ENCODE measurements at places on chromosomes 11 and 22. TPM values are rescaled to one million over a fixed set of nuclear protein-coding genes. Genes with fewer than 3 reads are reported as not detected.
A peak's percentile ranks its signal among the peaks of the same experiment; 100 is the strongest.

The VPS37C gene
- 13.5 TPM for total RNA-seq

The YAP1 gene
- 158 TPM for total RNA-seq

The CCDC15 gene
- 9.8 TPM for total RNA-seq

The ZW10 gene
- total RNA-seq, result 10.5 TPM

The FGF4 gene
- 0.08 TPM for total RNA-seq

DNA sequence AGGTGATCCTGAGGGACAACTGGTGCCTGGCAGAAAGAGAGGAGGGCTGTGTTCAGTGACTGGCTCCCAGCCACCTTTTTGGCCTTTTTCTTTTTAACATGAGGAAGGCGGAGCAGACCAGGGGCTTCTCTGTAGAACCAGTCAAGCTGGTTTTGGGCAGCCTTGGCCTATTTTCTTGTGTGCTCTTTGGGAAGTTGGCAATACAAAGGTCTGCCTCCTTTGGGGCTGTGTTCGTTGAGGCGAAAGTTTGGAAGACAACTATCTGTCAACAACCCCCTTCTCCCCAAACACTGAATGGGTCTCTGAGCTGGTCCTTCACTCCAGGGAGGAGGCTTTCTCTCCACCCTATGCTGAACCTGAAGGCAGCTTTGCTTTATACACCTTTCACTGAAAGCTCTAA lies 8.5 kb downstream of the MARK2 start:
- no peak for DNase-seq

DNA sequence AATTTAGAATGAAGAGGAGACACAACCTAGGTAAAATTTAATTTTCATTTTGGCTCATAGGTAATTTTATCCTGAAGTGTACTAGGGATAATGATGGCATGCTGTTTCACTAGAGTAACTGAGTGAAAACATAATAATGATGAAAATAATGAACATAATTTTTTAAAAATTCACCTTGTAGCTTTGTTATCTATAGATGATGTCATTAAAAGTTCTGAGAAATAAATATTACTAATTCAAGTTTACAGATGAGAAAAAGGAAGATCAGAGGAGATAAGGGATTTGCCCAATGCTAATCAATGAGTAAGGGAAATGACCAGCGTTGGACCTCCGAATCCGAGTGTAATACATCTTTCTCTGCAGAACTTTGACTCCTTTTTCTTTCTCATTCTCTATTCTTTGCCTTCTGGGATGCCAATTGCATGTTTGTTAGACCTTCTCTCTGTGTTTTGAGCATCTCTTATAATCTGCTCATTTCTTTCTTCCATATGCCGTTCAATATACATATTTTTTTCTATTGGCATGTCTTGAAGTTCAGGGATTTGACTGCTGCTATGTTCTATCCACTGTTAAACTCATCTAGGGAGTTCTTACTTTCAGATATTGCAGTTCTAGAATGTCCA lies 186.5 kb downstream of the SNX19 start:
- no peak for DNase-seq

- no peak for DNase-seq
These were observed 881.0 kb upstream of the TENM4 start for GRCh38 chr11:80321786-80322185.

GRCh38 chr22:19998232-19998951 lies 18.2 kb downstream of the ARVCF start:
- DNase-seq, result no peak

DNA sequence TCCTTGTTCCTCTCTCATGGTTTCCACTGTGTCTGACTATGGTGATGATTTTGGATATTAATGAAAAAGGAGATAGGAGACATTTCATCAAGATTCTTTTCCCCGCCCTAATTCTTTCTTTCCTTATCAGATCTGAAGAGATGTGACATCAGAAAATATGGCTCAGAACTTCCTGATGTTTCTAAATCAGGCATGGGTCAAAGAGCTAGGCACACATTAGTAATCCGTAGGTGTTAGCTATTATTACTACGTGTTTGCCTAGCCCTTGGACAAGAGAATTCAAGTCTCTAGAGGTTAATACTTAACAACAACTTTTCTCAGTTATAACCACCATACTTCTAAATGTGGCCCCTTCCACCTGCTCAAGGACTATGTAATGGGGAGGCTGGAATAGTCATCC lies 5.8 kb downstream of the JOSD1 start:
- DNase-seq, result peak; percentile 23

DNA sequence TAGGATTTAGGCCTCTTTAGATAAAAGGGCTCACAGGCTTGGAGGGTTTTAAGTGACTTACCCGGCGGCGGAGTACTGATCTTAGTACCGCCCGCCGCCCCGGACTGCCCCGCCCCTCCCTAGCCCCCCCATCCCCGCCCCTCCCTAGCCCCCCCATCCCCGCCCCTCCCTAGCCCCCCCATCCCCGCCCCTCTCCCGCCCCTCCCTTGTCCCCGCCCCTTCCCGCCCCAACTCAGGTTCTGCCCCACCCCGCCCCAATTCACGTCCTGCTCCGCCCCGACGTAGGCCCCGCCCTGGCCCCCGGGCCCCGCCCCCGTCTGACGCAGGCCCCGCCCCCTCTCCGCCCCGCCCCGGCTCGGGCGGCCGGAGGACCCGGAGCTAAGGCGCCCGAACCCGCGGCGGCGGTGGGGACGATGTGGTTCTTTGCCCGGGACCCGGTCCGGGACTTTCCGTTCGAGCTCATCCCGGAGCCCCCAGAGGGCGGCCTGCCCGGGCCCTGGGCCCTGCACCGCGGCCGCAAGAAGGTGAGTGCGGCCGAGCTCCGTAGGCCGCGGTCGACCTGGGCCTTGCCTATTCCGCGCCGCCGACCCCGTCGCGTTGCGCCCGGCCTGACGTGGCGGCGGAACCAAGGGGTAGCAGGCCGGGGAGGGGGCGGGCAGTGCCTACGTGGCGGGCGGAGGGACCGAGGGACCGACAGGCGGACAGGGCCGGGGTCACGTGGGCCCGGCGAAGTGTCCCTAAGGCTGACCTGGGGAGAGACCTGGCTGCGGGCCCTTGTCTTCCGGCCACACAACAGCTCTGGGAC lies at the start of gene SCYL1:
SCYL1 (plus strand) TSS at position 343 of the 805 bp plus-strand sequence; CDS start at position 414, 71 bp downstream.
- peak; percentile 83 for DNase-seq

GRCh38 chr11:20112291-20113148 lies 47.8 kb downstream of the DBX1 start:
- peak; percentile 95 for DNase-seq

DNA sequence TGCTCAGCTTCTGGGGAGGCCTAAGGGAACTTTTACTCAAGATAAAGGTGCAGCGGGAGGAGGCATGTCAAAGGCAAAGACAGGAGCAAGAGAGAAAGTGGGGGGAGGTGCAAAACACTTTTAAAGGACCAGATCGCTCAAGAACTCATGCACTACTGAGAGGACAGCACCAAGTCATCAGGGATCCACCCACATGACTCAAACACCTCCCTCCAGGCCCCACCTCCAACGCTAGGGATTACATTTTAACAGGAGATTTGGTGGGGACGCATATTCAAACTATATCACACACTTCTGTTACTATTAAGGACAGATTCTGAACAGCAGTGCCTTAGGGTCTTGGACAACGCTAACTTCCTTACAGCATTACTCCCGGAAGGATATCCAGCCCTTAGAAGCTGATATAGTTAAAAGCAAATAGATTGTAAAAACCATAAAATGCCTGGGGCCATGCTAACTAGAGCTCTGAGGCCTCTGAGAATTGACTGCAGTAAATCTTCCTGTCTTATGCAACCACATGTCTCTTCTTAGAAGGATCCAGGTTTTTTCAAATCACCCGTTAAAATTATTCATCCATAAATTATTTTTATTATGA lies 16.7 kb upstream of the ZC3H12C start:
- no peak for DNase-seq

DNA sequence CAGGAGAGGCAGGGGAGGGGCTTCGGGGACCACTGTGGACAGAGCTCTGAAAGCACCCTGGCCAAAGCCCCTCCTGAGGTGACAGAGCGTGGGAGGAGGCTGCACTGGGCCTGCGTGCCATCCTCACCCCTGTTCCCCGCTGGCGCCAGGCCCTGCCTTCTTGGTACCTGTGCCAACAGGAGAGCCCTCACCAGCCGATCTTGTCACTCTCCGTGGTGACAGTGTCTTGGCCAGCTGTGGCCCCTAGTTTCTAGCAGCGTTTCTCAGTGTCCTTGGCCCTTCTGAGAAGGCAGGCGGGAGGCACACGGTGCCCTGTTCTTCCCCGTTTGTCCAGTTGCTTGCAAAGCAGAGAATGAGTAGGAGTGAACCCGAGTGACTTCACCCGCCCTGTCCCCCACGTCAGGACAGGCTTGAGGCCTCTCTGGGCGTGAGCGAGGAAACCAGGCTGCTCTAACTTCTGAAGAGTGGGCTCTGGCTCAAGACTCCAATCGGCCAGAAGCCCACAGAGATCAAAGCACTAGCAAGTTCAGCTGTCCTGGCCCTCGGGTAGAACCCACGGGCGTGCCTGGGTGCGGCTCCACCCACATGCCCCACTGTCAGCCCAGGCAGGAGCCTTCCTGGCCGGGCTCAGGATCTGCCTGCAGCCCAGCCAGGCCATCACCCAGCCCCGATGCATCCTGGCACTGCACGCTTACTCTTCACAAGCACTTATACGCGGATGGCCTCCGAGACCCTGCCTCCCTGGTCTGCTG lies 60.2 kb upstream of the EMID1 start:
- DNase-seq, result no peak

DNA sequence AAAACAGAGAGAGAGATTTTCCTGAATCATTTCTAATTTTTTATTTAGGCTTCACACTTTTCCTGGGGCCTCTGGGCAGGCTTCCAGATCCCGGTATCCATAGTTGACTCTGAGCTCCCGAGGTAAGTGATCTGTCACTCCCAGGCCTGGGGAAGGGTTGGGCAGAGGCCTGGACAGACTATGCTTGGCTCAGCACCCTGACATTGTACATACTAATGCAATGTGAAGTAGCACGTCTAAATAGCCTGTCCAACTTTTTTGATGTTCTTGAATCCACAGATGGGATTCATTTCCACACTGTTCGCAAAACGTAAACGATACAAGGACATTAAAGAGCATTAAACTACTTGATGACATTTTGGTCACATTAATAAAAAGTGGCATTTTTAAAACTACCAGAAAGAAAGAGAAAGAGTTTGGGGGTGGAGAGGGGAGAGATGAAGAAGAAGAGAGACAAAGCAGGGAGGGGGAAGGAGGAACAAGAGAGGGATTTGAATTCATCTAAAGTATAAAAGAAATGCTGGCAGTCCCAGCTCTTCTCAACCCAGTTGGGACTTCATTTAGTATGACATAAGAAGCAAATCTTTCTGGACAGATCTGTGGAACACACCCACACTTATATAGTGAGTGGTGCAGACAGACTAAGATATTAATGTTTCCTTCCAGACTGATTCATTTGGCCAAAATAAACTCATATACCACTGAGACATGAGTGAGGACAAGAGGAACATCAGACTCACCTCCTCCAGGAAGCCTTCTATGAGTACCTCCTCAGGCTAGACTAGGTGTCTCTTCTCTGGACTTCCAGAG lies 514.2 kb downstream of the SOX6 start:
- no peak for DNase-seq

All from fibroblast of the aortic adventitia (primary cell).